ENCODE measurements at places on chromosomes 11 and 22.

GRCh38 chr11:68840661-68841653, 759 bp downstream of the CPT1A start:
- DNase-seq: peak; percentile 25

DNA sequence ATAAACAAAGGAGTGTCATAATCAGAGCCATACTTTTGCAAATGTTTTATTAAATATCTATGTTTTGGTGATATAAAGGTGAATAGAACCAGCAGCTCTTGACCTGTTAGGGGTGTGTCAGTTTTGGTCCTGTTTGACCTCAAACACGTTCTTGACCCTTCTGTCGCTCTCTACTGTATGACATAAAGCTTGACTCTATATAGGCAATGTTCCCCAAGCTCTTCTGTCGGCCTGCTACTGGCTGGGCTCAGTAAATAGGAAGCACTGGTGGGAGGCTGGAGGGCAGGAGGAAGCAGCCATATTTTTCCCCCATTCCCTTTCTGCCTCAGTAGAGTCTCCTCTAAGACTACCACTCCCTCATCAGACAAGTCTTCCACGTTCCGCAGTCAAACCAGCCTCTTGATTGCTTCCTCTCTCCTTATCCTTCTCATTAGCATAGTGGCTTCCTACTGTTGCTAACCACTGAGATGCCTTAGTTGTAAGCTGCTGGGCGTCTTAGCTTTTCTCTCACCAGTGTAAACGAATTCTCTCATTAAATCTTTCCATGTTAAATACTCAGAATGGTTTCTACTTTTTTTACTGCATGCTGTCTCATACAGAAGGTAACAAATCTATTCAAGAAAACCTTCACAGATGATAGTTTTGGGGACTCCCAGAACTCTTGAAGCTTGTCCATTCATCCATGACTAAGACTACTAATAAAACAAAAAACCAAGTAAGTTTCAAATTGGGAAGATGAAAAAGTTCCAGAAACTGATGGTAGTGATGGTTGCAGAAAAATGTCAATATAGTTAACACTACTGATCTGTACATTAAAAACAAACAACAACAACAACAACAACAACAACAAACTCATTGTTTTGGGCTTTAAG, 3.3 kb downstream of the NPAT start:
- DNase-seq: peak; percentile 18

DNA sequence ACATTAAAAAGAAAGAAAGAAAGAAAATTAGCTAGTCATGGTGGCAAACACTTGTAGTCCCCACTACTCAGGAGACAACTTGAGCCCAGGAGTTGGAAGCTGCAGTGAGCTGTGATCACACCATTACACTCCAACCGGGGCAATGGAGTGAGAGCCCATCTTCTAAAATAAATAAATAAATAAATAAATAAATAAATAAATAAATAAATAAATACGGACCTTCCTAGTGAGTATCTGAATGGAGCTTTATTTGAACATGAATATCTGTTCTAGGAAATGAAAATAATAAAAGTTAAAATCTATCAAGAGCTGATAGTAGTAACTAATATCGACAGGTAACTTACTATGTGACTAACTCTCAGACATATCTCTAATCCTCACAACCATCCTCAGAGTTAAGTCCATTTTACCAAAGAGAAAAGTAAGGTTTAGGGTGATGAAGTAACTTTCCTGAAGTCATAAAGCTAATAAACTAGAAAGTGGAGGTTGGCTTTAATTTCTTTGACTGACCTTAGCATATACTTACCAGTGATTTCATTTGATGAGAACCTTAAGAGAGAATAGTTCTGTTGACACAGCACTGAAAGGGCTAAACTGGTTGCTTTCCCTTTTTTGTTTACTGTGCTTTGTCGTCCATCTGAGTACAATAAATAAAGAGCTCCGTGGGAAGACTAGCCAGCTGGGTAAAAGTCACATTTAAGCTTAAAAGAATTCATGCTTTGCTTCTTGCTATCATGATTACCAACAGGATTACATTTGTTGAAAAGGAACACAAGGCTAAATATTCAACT, 22.4 kb downstream of the ENTHD1 start:
- DNase-seq: no peak

DNA sequence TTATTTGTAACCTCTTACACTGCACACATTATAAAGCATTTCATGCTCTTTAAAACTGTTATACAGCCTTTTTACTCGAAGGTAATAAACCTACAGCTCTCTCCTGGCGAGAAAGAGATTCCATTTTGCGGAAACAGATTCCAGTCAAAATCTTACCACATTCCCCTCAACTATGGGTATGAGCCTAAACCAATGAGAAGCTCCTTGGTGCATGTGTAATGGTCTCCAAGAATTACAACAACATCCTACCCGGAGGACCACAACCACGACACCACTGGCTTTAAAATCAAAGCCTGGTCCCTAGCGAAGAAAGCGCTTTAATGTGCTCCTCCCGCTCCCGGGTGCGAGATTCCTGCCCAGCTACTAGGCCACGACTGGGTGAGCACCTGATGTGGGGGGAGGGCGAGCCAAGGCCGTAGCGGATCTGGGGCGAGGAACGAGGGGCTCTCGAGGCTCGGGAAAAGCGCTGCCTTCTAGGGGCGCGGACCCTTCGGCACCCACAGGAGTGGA, 821 bp downstream of the CELF1 start:
- peak; percentile 13 for DNase-seq

GRCh38 chr22:41636467-41636866, 15.4 kb downstream of the XRCC6 start:
- DNase-seq: no peak

DNA sequence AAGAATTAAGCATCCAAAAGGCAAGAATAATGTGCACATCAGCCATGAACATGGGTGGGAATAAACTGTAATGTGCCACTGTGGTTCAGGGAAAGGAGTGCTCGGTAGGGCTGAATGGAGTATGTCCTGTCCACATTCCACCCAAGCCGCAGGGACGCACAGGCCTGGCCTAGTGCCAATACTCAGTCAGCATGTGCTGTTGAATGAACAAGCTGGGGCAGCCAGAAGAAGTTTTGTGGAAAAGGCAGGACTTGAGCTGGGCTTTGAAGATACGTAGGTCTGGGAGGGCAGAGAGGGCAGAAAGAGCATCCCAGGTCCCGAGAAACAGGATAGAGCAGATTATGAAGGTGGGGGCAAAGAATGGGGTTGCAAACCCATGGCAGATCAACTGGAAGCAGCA, 60.0 kb upstream of the PLET1 start:
- no peak for DNase-seq

- DNase-seq: no peak
Measured at GRCh38 chr11:70826541-70827335, 425.6 kb downstream of the SHANK2 start.

DNA sequence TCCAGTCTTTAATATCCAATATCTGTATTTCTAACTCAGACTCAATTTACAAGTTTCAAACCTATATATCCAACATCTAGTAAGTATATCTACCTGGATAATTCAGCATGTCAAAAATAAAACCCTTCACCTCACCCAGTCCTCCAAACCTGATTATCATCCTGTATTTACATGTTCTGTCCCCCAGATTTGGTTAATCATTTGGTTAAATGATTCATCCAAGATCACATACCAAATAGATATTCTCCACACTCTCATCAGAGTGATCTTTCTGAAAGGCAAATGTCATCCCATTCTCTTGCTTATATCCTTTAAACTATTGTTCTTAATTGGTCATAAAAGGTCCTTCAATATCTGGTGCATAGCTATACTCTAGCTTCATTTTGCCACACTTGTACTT, 199.0 kb downstream of the SOX6 start:
- no peak for DNase-seq

GRCh38 chr11:64120951-64121569, 44.9 kb downstream of the MACROD1 start:
- no peak for DNase-seq

- no peak for DNase-seq
Measured at GRCh38 chr11:59966201-59966600, 2.4 kb downstream of the OOSP4A start.

GRCh38 chr22:27462190-27462589, 339.4 kb downstream of the MN1 start:
- DNase-seq: no peak

DNA sequence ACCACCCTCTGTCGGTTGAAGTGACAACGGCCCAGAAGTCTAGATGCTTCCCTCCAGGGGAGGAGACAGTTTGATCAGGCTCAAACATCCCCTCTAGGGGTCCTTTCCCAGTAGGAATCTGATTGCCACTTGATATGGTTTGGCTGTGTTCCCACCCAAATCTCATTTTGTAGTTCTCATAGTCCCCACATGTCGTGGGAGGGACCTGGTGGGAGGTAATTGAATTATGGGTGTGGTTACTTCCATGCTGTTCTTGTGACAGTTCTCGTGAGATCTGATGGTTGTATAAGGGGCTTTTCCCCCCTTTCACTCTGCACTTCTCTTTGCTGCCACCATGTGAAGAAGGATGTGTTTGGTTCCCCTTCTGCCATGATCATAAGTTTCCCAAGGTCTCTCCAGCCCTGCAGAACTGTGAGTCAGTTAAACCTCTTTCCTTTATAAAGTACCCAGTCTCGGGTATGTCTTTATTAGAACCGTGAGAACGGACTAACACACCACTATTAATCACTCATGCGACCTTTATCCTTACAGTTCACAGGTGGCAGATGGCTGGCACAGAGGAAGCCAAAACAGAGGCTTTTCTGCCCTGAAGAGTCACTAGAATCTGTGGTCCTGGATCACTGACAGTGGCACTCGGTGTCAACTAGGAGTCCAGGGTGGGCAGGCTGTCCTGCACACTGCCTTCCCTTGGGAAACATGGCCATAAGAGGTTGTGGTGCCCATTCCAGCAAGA, 21.6 kb downstream of the ASPHD2 start:
- DNase-seq: no peak

- no peak for DNase-seq
Measured at GRCh38 chr11:12050470-12051286, 42.3 kb upstream of the DKK3 start.

- DNase-seq: no peak
Measured at GRCh38 chr11:115007851-115008250, 329.5 kb downstream of the NXPE2 start.

DNA sequence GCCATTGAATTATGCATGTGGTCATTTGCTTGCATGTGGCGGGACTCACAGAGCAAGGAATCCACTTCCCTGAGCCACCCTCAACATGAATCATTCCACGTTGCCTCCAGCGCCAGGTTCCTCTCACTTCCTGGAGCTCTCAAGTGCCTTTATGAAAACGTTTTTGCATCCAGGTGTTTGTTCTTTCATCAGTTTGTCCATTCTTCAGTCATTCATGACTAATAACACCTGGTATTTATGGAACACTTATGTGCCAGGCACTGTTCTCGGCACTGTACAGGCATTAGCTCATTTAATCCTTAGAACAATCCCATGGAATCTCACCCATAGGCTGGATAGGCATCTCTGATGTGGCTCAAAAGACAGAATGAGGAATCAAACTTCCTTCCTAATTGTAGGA, 256.1 kb upstream of the SYN3 start:
- no peak for DNase-seq

GRCh38 chr22:44408829-44409192, 89.2 kb downstream of the RTL6 start:
- no peak for DNase-seq

- DNase-seq: no peak
Measured at GRCh38 chr11:26522912-26523610, 49.0 kb downstream of the MUC15 start.
